ENCODE measurements at places on chromosomes 16 and 17.

GRCh38 chr17:28871056-28871579 lies 16.3 kb downstream of the ERAL1 start:
- ATAC-seq: peak; percentile 85

GRCh38 chr17:65457183-65457582 lies 104.3 kb downstream of the AXIN2 start:
- no peak for ATAC-seq

DNA sequence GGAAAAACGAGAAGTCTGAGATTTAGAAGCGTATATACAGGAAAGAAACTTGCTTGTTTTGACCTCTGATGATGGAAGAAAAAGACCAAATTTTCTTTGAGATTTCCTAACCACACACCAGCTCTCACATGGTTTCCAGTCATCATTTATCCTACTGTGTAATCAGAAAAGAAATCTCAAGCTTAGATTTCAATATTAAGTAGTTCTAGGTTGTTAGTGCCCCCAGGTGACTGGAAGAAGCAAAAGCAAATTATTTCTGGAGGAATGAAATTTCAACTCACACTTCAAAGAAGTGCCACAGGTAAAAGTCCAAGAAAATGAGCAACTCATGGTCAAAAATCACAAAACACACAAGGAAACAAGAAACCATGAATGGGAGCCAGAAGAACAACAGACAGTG lies 51.8 kb upstream of the KDM6B start:
- ATAC-seq: no peak

- ATAC-seq: no peak
These were observed 500.4 kb upstream of the ERCC4 start for GRCh38 chr16:13419589-13419988.

DNA sequence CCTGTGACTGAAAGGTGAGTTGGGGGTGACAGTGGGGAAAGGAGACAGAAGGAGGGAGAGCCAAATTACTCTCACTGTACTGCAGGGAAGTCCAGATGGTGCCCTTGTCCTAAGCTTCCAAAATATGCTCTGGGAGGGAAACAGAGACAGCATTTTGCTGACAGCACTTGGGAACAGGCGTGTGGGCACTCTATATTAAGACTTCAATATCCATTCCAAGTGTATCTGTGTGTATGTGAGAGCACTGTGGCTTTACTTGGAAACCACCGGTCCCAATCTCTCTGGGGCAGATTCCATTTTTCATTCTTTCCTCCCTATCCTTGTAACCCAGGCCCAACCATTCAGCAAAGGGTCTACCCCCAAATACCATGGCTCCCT lies 407.3 kb downstream of the UTP18 start:
- ATAC-seq: no peak

- ATAC-seq: no peak
These were observed 88.5 kb downstream of the ANKRD11 start for GRCh38 chr16:89401641-89402445.

Data from activated T-helper 17 cell treated with anti-CD3 and anti-CD28 coated beads, Interleukin-2, amount 50 U/mL, for 72 hours (primary cell).